ENCODE measurements at places on chromosomes 12 and 14.

- no peak for DNase-seq
Measured at GRCh38 chr12:9719790-9720189, 13.1 kb downstream of the CLECL1 start.

- DNase-seq, result no peak
Measured at GRCh38 chr14:38835874-38836273, 267.2 kb downstream of the SEC23A start.

DNA sequence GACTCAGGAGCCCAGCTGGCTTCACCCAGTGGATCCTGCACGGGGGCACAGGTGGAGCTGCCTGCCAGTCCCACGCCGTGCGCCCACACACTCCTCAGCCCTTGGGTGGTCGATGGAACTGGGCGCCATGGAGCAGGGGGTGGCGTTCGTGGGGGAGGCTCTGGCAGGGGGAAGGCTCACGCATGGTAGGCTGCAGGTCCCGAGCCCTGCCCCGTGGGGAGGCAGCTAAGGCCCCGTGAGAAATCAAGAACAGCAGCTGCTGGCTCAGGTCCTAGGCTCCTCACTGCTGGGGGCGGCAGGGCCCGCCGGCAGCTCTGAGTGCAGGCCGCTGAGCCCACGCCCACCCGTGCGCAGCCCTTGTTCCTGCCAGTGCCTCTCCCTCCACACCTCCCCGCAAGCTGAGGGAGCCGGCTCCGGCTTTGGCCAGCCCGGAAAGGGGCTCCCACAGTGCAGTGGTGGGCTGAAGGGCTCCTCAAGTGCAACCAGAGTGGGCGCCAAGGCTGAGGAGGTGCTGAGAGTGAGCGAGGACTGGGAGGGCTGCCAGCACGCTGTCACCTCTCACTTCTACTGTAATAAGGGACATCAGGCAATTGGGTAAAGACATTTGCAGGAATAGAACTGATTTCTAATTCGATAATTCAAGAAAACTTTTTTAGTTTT is 115.4 kb downstream of the TMTC2 start:
- no peak for DNase-seq

DNA sequence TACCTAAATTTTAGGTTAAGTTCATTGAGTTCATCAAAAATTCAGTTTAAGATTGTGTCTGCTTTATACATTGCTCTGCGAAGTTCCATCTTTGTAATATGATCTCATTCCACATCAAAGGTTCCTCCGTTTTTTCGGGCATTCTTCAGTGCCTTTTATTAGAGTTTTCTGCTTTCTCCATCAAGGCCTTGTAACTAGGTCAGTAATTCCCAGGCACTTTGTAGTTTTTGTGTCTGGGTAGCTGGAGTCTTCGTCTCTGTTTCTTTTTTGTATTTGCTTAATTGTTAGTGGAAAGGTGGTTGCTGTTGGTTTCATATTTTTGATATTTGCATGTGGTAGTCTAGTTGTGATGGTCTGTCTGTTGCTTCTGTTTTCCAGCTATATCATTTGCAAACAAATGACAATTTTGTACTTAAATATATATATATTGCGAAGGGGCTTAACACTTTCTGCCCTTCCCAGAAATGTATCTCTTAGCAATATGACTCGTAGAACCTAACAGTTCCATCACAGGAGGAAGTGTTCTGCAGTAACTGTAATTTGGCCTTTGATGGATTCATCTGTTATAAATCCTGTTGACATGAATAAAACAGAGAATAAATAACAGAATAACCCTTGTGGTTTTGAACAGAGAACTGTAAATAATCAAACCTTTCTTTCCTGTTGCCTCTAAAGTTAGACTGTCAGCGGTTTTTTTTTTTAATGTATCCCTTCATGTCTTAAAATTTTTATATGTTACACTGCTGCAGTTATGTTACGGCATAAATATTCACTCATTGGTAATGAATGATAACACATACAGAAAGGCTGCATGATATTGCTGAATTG is 88.4 kb upstream of the DYNC1H1 start:
- DNase-seq, result no peak

DNA sequence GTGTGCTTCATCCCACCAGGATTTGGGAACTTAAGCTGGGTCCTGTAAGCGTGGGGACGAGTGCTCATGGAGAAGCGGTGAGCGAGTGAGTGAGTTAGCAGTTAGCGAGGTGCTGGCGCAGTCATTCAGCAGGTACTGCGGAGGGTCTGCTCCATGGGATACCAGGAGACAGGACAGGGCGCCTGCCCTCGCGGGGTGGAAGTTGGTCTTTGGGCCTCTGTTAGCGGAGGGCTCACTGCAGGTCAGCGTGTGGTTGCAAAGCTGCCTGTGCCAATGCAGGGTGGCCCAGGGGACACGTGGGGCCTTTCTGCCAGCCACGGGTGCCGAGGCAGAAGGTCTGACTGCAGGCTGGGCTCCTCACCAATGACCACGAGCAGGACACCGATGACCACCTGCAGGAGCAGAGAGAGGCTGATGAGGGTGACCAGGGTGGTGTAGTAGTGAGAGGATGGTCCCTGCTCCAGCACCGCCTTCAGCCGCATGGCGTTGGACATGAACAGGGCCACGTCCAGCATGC is 97.6 kb downstream of the NINJ2 start:
- DNase-seq, result no peak

DNA sequence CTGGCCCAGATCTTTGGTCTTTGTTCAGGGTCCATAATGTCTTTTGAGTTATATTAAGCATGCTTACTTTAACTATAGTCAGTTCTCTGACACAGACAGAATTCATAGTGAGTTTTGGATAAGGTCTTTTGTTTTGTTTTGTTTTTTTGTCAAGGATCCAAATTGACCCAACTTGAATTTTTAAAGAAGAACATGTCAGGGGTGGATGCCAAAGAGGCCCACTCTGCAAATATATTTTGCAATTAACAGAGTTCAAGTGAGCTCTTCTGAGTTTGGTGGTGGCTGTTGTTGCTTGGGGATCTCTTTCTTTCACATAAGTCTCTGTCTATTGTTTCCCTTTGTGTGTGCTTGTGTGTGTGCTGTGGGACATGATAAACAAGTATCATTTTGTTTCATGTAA is 34.4 kb upstream of the PMCH start:
- DNase-seq, result no peak
